ENCODE measurements at places on chromosomes 16 and 17. TPM values are rescaled to one million over a fixed set of nuclear protein-coding genes. Genes with fewer than 3 reads are reported as not detected.

GRCh38 chr16:17339764-17340541 lies 130.8 kb downstream of the XYLT1 start:
- no peaks in the 10 kb centered on the region for H3K4me1 ChIP-seq
- no peak for DNase-seq
- no peaks in the 10 kb centered on the region for H3K27me3 ChIP-seq
- H3K27ac ChIP-seq = no peak overlapping the region
- no peak overlapping the region for H3K4me3 ChIP-seq

- H3K27me3 ChIP-seq = peaks cover 72% of the 10 kb centered on the region
- H3K4me3 ChIP-seq = peak overlapping the region; percentile 66
- H3K4me1 ChIP-seq = peaks cover 15% of the 10 kb centered on the region
- H3K27ac ChIP-seq = no peak overlapping the region
- no peak for DNase-seq
These were observed 98.5 kb downstream of the SOX9 start for GRCh38 chr17:72219137-72219823.

DNA sequence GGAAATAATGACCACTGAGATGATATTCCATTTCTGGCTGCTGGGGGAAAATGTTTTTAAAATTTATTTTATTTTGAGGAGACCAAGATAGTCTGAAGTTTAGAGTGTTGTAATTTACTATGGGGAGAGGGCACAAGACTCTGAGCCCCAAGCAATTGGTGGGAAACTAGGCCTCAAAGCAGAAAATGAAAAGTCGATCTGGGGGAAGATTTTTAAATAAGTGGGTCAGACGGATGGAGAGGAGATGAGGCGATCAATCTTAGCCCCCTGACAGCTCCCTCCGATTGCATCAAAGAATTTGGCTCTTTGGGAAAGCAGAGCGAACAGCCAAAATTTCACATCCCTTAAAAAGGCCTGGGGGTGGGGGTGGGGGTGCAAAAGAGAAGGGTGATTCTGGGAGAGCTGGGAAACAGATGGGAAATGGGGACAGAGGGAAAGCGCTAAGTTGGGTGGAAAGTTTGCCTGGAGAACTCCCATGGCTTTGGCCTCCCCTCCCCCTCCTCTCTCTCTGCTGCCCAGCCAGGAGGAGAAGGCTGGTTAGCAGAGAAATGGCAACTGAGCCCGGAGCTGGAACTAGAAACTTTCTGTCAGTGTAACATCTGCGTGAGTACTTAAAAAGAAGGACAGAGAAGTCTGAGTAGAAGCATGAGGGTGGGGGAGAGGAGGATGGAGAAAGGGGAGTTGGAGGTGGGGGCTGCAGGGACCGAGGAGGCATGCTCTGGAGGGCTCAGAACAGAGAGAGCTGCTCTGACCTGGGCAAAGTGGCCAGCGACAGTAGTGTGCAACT lies 1.4 kb upstream of the HOXB2 start:
- no peak for DNase-seq
- peak overlapping the region; percentile 31 for H3K27ac ChIP-seq
- H3K4me3 ChIP-seq = peak overlapping the region; percentile 35
- peaks cover 86% of the 10 kb centered on the region for H3K27me3 ChIP-seq

- H3K27ac ChIP-seq = no peak overlapping the region
- H3K4me3 ChIP-seq = no peak overlapping the region
- peaks cover 1% of the 10 kb centered on the region for H3K36me3 ChIP-seq
- no peaks in the 10 kb centered on the region for H3K27me3 ChIP-seq
- no peaks in the 10 kb centered on the region for H3K4me1 ChIP-seq
- no peak for DNase-seq
These were observed 5.0 kb upstream of the KCNJ18 start for GRCh38 chr17:21687136-21687953.

DNA sequence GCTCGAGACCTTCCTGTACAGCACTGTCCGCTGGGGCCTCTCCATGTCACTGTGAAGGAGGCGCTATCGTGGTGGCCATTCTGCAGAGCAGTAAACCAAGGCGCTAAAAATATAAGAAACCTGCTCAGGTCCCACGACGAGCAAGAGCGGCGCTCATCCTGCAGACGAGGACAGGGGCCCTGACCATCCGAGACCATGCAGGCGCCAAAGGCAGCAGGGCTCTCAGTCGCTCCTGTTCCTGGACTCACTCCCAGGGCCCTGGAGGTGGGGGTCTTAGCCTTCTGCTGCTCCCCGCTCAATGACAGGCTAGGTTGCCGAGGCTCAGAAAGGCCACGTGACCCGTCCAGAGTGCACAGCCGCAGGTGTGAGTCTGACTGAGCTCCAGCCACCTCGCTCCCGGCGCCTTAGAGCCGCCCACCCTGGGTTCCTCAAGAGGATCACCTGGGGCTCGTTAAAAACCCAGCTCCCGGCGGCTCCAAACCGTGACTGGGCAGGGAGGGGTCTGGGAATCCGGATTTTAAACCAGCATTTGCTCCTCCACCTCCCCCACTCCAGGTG lies 509 bp upstream of the ATP2C2 start:
- H3K4me3 ChIP-seq = peak overlapping the region; percentile 59
- H3K4me1 ChIP-seq = peaks cover 15% of the 10 kb centered on the region
- peaks cover 22% of the 10 kb centered on the region for H3K27me3 ChIP-seq
- DNase-seq = no peak
- H3K27ac ChIP-seq = no peak overlapping the region

- no peak for DNase-seq
- no peak overlapping the region for H3K27ac ChIP-seq
- peaks cover 10% of the 10 kb centered on the region for H3K4me1 ChIP-seq
- H3K27me3 ChIP-seq = no peaks in the 10 kb centered on the region
- H3K4me3 ChIP-seq = no peak overlapping the region
- H3K36me3 ChIP-seq = peaks cover 2% of the 10 kb centered on the region
These were observed 25.0 kb downstream of the FAM20A start for GRCh38 chr17:68576137-68576536.

DNA sequence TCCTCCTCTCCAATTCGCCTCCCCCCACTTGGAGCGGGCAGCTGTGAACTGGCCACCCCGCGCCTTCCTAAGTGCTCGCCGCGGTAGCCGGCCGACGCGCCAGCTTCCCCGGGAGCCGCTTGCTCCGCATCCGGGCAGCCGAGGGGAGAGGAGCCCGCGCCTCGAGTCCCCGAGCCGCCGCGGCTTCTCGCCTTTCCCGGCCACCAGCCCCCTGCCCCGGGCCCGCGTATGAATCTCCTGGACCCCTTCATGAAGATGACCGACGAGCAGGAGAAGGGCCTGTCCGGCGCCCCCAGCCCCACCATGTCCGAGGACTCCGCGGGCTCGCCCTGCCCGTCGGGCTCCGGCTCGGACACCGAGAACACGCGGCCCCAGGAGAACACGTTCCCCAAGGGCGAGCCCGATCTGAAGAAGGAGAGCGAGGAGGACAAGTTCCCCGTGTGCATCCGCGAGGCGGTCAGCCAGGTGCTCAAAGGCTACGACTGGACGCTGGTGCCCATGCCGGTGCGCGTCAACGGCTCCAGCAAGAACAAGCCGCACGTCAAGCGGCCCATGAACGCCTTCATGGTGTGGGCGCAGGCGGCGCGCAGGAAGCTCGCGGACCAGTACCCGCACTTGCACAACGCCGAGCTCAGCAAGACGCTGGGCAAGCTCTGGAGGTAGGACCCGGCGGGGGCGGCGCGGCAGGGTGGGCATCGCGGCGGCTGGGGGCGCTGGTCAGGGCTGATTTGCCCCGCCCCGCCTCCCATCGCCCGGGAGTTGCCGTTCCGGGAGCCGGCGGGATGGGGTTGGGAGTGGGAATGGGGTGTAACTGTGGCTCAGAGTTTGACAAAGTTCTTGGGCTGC lies 567 bp downstream of the SOX9 start:
- peak; percentile 38 for DNase-seq
- H3K4me3 ChIP-seq = peak overlapping the region; percentile 89
- peaks cover 8% of the 10 kb centered on the region for H3K27me3 ChIP-seq

DNA sequence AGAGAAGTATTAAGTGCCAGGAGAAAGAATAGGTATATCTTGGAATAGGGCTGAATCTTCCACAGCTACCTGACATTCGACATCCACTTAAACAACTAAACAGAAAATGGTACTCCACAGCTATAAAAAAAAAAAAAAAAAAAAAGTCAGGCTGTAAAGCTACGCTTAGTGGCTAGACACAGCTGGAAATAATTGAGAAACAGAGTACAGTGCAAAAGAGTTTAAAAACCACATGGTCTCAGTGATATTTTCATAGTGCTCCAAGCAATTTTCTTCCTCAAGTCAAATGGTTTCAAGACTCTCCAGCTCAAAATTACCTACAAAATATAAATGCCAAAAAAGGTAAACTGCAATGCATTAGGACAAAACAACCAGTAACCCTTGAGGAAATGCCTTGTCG lies 607.1 kb downstream of the KCNJ2 start:
- H3K4me1 ChIP-seq = peaks cover 1% of the 10 kb centered on the region
- no peak overlapping the region for H3K27ac ChIP-seq
- H3K36me3 ChIP-seq = no peaks in the 10 kb centered on the region
- H3K27me3 ChIP-seq = no peaks in the 10 kb centered on the region

DNA sequence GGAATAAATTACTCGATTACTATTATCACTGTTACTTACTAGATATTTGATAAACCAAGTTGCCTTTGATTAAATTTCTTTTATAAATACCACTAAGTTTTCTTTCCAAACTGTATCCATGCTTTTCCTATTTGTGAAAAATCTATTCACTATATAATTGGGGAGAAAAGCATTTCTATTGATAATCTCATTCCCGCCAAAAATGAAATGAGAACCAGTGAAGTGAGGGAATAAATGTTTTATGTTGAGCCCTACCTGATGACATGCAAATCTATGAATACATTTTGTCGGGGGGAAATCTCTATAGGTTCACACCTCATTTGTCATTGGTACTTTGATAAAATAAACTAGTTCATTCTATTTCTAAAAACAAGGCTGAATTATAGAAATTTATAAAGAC lies 15.7 kb downstream of the BRIP1 start:
- no peaks in the 10 kb centered on the region for H3K27me3 ChIP-seq
- no peak overlapping the region for H3K4me3 ChIP-seq
- H3K36me3 ChIP-seq = peaks cover 12% of the 10 kb centered on the region
- no peak overlapping the region for H3K27ac ChIP-seq
- H3K4me1 ChIP-seq = no peaks in the 10 kb centered on the region
- DNase-seq = no peak

- H3K4me3 ChIP-seq = no peak overlapping the region
- no peak overlapping the region for H3K27ac ChIP-seq
- DNase-seq = no peak
- H3K36me3 ChIP-seq = peaks cover 12% of the 10 kb centered on the region
These were observed 14.1 kb downstream of the TMEM11 start for GRCh38 chr17:21199856-21200255.

- no peak overlapping the region for H3K4me3 ChIP-seq
- no peak overlapping the region for H3K27ac ChIP-seq
- peaks cover 3% of the 10 kb centered on the region for H3K27me3 ChIP-seq
- DNase-seq = no peak
- no peaks in the 10 kb centered on the region for H3K36me3 ChIP-seq
- peaks cover 21% of the 10 kb centered on the region for H3K4me1 ChIP-seq
These were observed 9.2 kb downstream of the CCDC42 start for GRCh38 chr17:8735336-8735939.

DNA sequence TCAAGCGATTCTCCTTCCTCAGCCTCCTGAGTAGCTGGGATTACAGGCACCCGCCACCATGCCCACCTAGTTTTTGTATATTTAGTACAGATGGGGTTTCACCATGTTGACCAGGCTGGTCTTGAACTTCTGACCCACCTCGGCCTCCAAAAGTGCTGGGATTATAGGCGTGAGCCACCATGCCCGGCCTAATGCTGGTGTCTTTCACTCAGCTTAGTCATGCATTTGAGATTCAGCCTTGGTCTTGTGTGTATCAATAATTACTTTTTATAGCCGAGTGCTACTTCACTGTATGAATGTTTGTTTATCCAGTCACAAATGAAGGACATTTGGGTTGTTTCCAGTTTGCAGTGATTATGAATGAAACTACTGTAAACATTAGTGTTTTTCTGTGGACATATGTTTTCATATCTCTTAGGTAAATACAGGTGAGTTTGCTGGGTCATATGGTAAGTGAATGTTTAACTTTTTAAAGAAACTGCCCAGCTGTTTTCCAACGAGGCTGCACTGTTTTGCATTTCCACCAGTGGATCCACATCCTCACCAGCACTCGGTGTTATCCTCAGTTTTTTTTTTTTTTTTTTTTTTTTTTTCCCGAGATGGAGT lies 11.0 kb upstream of the PLCG2 start:
- DNase-seq = no peak
- no peak overlapping the region for H3K4me3 ChIP-seq
- peaks cover 4% of the 10 kb centered on the region for H3K4me1 ChIP-seq

DNA sequence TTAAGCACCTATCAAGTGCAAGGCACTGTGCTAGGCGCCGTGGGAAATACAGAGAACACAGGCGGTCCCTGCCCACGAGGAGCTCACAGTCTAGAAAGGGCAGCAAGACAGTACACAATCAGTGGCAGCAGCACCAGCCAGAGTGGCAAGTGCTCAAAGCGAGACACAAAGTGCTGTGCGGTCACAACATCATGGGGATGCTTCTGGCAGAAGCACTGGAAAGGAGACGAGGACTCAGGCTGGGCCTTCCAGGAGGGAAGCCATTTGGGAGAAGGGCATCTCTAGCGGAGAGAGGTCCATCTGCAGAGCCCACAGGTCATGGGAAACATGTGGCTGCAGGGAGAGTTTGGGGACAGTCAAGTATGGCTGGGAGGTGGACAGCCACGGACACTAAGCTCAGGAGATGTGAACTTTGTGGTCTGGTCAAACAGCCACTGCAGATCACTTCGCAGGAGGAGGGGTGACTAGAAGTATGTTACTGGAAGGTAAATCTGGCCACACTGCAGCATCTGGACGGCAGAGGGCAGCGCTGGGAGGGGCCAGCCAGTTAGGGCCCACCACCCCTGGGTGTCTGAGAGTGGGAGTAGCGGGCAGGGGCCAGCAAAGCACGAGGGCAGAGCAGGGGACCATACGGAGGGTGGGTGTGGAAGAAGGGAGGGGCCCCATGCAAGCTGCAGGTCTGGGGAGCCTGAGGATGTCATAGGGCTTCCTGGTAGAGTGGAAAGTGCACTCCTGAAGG lies 71.1 kb downstream of the N4BP1 start:
- peaks cover 5% of the 10 kb centered on the region for H3K36me3 ChIP-seq
- DNase-seq = no peak
- no peaks in the 10 kb centered on the region for H3K4me1 ChIP-seq
- H3K27ac ChIP-seq = peak overlapping the region; percentile 35

SPATA33 gene
- 38.4 TPM for total RNA-seq

FLYWCH2 gene
- total RNA-seq = 26.3 TPM

HOXB6 gene
- 0.96 TPM for total RNA-seq

TBC1D3 gene
- not detected for total RNA-seq

EPN3 gene
- 9.1 TPM for total RNA-seq

TLCD3A gene
- 28.0 TPM for total RNA-seq

Data from progenitor cell of endocrine pancreas (in vitro differentiated cells).